ENCODE measurements at places on chromosomes 7 and 10.
A peak's percentile ranks its signal among the peaks of the same experiment; 100 is the strongest.

GRCh38 chr7:48140001-48140681 lies 31.1 kb upstream of the ABCA13 start:
- peak; percentile 49 for DNase-seq

DNA sequence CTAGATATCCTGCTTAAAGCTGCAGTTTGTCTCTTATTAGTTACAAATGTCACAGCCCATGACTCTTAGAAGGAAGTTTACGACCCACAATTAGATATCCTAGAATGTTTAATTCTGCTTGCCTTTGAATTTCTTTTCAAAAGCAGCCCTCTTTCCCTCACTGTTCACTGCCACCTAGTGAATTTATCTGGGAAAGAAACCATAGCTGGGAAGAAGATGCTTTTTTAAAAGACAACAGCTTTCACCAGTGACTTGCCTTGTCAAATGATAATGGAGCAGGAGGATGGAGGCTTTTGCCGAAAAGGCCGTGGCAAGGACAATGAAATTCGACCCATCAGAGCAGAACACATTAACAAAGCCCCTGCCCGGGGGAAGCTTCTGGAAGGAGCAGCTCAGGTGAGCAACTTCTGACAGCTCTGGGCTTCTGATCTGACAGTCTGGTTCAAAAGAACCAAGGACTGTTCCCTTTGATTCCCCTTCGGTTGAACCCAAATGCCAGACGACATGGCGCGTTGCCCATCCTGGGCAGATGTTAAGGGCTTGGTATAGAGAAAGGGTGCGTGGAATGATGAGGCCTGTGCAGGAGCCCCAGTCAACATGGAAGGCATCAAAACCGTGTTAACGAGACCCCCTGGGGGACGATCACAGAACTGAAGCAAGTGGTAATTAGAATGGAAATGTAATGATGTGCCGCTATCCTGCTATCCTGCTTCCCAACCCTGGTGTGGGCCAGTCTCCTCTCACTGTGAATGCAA lies 236.8 kb downstream of the FRMD4A start:
- DNase-seq = no peak

GRCh38 chr7:1548944-1549343 lies 7.1 kb downstream of the TMEM184A start:
- no peak for DNase-seq

DNA sequence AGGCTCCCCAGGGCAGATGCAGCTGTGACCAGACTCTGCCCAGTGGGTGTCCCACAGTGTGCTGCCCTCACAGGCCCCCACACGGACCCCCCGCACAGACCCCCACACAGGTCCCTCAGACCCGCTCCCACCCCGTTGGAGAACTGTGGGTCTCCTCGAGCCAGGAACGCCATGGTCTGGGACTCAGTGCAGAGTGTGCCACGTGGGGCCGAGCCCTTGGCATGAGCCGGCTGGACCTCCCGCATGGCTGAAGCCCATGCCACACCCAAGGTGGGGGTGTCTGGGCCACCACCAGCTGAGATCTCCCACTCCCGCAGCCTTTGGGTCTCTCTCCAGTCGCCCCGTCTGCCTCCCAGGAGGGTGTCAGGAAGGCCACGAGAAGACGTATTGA lies 34.3 kb downstream of the JAKMIP3 start:
- no peak for DNase-seq

GRCh38 chr10:102419269-102420180 lies 940 bp upstream of the PSD start:
- peak; percentile 76 for DNase-seq
